ENCODE measurements at places on chromosomes 2 and 18.

DNA sequence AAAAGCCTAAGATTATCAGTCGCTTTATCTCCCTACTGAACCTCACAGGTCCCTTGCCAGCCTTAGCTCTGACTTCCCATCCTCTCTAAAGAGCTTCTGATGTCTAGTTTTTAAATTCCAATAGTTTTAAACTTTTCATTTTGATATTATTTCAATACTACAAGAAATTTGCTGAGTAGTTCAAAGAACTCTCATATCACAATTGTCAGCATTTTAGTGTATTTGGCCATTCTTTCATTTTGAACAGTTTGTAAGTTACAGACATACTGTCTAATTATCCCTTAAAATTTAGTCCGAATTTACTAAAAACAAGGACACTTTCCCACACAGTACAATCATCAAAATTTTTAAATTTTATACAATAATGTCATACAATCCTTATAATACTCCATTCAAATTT, 666.8 kb upstream of the SETBP1 start:
- DNase-seq: no peak

GRCh38 chr2:7660816-7661215, 743.6 kb downstream of the RNF144A start:
- DNase-seq: no peak

- no peak for DNase-seq
These were observed 9.9 kb upstream of the MAP3K2 start for GRCh38 chr2:127397568-127398238.

GRCh38 chr2:183255411-183255810, 131.2 kb downstream of the NUP35 start:
- no peak for DNase-seq

- no peak for DNase-seq
These were observed 443.6 kb downstream of the NBAS start for GRCh38 chr2:15117409-15118050.

DNA sequence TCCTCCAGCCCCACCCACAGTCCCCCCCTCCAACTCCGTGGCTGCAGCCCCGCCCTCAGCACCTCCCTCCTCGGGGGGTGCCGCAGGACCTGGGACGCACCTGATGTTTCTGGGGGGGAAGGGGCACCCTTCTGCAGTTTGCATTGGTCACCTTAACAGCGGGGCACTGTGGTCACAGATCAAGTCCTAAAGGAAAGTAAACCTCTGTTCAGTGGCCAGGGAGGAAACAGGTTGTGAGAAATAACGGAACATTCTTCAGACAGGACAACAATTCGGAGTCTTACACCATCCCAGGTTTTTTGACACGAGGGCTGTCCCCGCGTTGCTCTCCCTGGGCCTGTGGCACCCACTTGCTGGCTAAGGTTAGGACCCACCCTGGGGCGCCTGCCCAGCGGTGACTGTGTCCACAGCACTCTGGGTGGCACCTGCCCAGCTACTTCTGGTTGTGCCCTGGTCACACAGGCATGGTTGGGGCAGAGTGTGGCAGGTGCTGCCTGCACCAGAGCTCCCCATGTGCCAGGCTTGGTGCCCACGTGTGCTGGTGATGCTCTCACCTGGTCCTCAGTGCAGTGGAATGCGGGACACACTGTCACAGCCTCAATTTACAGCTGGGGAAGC, 93.5 kb upstream of the OTOS start:
- DNase-seq: no peak

- no peak for DNase-seq
These were observed 257.4 kb upstream of the RBMS1 start for GRCh38 chr2:160751021-160751420.

DNA sequence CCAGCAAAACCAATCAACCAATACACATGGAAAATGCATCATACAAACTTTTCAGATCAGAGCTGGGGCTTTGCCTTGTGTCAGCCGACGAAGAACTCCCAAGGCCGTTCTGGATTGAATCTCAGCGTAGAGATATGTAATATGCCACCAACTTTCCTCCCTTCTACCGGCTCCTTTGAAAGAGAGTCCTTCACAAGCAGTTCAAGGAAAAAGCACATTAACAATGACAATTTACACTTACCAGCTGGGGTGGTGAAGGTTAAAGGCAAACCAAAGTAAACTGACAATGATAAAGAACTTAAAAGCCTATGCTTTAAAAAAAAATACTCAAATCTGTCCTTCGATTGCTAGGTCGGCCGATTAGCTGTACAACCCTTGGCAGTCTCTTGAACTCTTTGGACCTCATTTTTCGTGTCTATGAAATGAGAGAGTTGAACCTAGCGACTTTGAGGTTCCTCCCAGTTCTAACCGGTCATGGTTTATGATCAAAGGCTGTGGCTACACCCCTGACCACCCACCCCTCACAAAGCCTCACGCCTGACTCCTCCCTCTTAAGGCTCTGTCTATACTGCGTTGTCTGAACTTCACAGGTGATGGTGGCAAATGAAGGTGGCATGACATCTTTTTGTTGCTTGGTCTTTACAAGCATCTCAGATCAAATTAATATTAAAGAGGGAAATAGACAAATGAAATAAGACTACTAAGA, 46.2 kb downstream of the BCL2 start:
- no peak for DNase-seq

- DNase-seq: no peak
These were observed 190.1 kb downstream of the HAUS1 start for GRCh38 chr18:46294318-46294717.

Measured in cardiac muscle cell (in vitro differentiated cells and primary cell).